Panc1 (cell line): ENCODE measurements at places on chromosomes 5 and 9.
A peak's percentile ranks its signal among the peaks of the same experiment; 100 is the strongest.

DNA sequence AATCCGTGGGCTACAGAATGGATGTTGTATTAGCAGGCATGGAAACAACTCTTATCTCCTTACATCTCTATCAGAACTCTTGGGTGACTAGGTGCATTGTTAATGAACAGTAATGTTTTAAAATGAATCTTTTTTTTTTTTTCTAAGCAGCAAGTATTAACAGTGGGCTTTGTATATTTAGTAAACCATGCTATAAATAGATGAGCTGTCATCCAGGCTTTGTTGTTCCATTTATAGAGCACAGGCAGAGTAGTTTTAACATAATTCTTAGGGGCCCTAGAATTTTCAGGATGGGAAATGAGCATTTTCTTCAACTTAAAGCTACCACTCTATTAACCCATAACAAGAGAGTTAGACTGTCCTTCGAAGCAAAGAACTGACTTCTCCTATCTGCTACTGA, 233.7 kb upstream of the ADAMTSL1 start:
- no peak for DNase-seq

- no peak for DNase-seq
Observed at GRCh38 chr5:31408814-31409213, 123.1 kb downstream of the DROSHA start.

DNA sequence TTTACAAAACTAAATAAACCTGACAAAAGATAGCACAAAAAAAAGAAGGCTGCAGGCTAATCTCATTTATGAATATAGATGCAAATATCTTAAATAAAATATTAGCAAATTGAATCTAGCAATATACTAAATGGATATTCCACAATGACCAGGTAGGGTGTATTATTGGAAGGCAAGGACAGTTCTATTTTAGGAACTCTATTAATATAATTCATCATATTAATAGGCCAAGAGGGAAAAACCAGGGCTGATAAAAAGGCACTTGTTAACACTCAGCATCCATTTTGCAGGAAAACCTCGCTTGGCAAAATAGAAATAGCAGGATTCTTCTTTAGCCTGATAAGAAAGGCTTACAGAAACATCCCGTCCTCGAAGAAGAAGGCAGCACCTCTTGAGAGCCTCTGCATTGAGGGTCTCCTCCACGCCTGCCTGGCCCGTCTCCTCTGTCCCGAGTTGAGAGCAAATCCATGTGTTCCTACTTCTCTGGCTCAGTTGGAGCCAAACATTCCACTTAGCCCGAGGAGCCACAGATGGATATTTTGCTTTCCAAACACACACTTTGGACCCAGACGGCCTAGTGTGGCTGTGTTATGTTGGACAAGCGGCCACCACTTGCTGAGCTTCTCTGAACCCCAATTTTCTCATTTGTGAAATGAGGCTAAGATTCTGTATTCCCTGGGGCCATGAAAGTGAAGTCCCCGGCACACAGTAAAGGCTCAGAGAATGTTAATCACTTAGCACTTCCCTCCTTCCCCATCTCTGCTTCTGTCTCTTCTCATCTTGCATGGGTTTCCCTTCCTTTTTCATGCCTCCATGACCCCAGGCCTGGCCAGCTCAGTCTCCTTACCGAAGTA, 181.8 kb upstream of the MVB12B start:
- DNase-seq: no peak

- no peak for DNase-seq
Observed at GRCh38 chr9:95139126-95139525, 178.4 kb downstream of the FANCC start.

- DNase-seq: no peak
Observed at GRCh38 chr5:166772770-166773169, 1518.7 kb upstream of the WWC1 start.

DNA sequence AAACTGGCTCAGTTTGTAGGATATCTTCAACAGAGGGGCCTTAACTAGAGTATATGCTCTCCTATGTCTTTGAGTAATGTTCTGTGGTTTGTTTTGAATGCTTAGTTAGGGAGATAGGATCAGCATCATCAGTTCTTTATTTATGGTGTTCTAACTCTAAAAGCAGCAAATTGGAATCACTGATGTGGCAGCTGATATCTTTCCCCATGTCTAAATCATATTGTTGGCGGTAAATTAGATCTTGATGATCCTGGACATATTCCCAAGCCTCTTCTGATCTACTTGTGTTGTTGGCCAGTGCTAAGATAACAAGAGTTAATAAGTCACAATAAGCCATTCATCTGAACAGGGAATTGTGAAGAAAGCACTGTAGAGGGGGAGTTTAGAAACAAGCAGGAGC, 332.4 kb upstream of the DAB2 start:
- DNase-seq: no peak

GRCh38 chr9:87862536-87863268, 20.0 kb upstream of the SPATA31E1 start:
- no peak for DNase-seq

- DNase-seq: no peak
Observed at GRCh38 chr5:172065431-172066065, 59.1 kb upstream of the FBXW11 start.

DNA sequence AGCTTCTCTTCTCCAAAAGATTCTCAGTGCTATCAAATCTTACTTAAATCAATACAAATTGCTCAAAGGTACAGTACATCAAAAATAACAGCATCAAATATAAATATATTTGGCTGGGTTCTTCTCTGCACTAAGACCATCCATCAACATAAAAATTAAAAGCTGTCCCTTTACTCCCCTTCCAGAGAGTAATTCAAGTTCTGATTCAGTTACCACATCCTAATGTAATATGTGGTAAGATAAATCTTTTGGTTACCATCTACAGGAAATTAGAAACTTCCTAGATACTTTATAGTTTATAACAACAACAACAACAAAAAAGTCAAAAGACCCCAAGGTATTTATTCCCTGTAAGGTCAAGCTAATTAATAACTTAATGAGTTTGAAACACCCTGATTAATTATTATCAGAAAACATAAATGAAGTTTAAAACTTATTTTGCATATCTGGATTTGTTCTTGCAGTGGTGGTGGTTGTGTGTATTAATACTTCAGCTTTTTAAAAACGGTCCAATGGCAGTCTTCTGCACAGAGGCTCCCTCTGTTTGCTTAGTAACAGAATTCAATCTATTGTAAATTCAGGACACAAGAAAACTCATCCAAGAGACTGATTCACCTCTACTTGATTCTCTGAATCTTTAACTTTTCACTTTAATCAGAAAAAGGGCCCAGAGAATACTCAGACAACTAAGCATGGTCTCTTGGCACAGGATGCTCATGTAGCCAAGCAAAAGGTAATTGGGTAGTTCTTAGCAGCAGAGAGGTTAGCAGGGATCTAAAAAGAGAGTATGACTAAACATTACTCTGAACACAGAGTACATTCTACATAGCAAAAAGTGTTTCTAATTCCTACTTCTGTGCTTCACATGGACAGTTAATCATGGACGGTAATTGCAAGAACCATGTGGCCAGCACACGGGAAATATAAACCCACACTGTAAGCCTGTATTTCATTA, 20.1 kb downstream of the DIAPH1 start:
- no peak for DNase-seq

DNA sequence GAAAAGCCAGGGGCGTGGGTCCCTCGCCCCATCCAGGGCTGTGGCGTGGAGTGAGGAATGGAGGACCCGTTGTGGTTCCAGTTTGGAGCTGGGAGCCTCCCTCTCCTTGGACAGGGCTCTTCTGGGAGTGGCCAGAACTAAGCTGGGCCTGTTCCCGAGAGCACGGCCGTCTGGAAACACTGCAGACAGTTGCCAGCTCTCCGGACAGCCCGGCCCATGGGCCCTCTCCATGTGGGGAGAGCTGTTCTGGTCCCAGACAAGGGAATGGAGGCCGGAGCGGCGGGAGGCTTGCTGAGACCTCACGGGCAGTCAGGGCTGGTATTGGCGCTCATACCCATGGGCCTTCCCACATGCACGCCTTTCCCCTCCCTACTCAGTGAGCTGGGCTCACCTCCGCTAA, 45.2 kb upstream of the FCN2 start:
- DNase-seq: no peak

DNA sequence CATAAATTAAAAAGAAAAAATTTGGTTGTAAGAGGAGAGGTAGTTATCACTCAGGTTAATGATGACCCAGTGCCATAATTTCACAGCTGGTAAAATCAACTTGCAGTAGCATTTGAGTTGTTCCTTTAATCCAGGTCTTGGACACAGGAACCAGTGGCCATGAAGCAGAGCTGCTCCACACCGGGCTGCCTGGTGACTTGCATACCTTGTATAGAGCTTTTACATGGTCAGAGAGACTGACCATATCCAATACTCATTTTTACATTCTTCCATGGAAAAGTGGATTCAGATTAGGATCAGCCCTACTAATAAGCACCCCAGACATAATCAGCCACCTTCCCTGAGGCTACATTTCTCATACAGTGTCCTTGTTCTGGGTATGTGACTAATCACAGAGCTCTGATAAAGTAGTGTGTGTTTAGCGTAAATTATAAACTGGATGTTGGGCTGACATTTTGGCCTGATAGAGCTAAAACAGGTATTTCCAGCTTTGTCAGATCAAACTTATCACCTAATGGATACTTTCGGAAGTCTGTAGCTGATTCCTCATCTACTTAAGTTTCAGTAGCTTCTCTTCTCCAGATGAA, 77.0 kb upstream of the ZSWIM6 start:
- no peak for DNase-seq

DNA sequence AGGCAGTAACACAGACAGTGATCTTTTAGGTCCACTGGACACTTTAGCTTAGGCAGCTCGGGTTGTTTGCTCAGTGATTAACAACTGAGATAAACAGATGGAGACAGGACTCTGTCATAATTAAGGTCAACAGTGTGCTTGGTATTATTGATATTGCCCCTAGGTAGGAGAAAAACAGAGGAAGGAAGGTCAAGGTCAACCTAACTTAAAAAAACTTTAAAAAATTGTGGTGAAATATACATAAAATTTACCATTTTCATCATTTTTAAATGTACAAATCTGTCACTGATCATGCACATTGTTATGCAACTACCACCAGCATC, 2.1 kb upstream of the HSPA4 start:
- no peak for DNase-seq

GRCh38 chr9:93268551-93269314, 84.8 kb downstream of the WNK2 start:
- DNase-seq: no peak

DNA sequence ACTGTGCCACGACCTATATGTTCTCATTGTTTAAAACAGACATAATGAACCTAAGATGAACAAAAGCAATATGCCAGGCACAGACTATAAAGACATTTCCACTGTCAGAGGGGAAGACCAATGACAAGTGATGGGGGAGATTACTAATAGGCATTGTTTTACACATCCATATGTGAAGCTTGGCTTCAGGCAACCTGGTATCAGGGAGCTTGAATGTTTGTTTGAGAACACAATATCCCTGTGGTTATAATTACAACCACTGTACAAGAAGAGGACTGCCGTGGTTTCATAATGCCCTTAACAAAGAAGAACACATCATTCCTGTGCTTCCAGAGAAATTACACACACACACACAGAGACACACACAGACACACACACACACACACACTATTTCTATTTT, 385.7 kb downstream of the BNC2 start:
- no peak for DNase-seq

DNA sequence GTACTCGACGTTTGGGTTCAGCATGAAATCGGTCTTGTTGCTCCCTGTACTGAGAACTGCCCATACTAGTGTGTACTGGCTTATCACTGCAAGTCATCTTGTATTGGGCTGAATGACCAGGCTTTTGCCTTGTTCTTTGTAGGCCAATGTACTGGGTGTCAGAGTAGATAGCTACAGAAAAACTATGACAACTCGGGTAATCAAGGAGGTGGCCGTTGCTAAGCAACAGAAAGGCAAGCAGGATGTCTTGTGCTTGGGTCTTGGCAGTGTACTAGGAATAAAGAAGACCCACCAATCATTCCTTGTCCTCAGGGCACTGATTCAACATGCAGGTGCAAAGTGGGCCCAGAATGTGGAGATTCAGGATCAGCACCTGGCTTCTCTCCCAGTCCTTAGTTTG, 11.9 kb upstream of the SHISAL2B start:
- DNase-seq: no peak

GRCh38 chr5:159010661-159011442, 88.9 kb downstream of the EBF1 start:
- no peak for DNase-seq

- no peak for DNase-seq
Observed at GRCh38 chr5:158135682-158136179, 276.8 kb upstream of the CLINT1 start.

DNA sequence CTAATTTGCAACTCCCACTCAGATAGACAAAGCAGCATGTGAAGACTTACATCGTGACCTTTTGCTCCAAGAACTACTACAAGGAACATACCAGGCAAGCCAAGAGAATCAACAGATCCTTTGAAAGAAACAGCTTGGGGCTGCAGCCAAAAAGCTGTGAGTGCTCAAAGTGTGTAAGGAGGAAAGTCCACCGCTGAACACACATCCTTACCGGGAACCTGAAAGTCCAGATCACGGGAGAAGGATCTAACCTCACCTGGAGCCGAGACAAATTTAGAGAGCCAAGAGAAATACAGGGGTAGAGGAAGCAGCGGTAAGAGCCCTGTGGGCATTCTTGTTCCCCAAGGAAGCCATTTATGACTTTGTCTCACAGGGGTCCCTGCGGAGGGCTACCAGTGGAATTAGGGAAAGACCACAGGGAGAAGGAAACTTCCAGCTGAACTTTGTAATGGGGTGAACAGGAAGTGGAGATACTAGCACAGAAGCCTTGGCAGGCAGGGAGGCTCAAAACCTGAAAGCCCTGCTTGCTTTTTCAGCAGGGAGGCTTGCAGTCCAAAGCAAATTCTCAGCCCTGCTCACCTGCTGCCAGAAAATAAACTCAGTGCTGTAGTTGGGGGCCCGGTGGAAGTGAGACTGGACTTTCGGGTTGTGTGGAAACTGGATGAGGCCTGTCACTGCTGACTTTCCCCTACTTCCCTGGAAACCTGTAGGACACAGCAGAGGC, 350.2 kb downstream of the DTWD2 start:
- DNase-seq: no peak

- DNase-seq: peak; percentile 5
Observed at GRCh38 chr5:57082441-57083067, 91.3 kb upstream of the GPBP1 start.

GRCh38 chr5:7745882-7746610, 104.9 kb downstream of the CFAP90 start:
- DNase-seq: peak; percentile 35

GRCh38 chr9:34328500-34328986, 525 bp downstream of the KIF24 start:
- no peak for DNase-seq

- DNase-seq: no peak
Observed at GRCh38 chr9:33645706-33646105, 121.7 kb downstream of the ANKRD18B start.
